Stimulated activated CD8-positive, alpha-beta memory T cell treated with anti-CD3 and anti-CD28 coated beads, Interleukin-4, amount 100 ng/mL, for 1 hour (primary cell): ENCODE measurements at places on chromosomes 1 and 21.

GRCh38 chr1:79741720-79742421, 735.3 kb upstream of the ADGRL4 start:
- DNase-seq, result no peak

GRCh38 chr1:110464340-110464739, 13.4 kb downstream of the PROK1 start:
- no peak for DNase-seq

GRCh38 chr1:38827318-38827717, 32.3 kb downstream of the RRAGC start:
- DNase-seq, result no peak

GRCh38 chr1:183806125-183806524, 1.2 kb downstream of the RGL1 start:
- no peak for DNase-seq

- no peak for DNase-seq
These were observed 92.6 kb downstream of the ST3GAL3 start for GRCh38 chr1:43799656-43800635.
